ENCODE measurements at places on chromosomes 11 and 22.

DNA sequence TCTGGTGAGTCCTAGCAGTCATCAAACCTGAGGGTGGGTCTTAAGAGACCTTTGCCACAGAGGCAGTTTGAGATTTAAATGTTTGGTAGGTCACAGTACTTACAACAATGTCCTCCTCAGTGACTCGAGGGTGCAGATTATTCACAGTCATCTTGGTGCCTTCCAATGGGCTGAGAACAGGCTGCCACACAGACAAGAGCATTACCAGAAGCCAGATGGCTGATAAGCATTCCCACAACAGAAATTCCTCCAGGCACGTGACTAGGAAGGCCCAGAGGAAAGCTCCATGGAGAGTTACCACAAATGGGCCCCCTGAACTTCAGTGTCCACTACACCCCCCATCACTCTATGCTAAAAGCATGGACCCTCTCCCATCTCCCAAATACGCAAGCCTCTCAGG, 19.2 kb downstream of the POLDIP3 start:
- no peaks in the 10 kb centered on the region for H3K27me3 ChIP-seq
- H3K4me3 ChIP-seq: no peak overlapping the region
- H3K27ac ChIP-seq: no peak overlapping the region
- no peaks in the 10 kb centered on the region for H3K4me1 ChIP-seq

- DNase-seq: no peak
- H3K36me3 ChIP-seq: no peaks in the 10 kb centered on the region
- no peak overlapping the region for H3K27ac ChIP-seq
Measured at GRCh38 chr11:64100360-64100759, 64.6 kb downstream of the FLRT1 start.

DNA sequence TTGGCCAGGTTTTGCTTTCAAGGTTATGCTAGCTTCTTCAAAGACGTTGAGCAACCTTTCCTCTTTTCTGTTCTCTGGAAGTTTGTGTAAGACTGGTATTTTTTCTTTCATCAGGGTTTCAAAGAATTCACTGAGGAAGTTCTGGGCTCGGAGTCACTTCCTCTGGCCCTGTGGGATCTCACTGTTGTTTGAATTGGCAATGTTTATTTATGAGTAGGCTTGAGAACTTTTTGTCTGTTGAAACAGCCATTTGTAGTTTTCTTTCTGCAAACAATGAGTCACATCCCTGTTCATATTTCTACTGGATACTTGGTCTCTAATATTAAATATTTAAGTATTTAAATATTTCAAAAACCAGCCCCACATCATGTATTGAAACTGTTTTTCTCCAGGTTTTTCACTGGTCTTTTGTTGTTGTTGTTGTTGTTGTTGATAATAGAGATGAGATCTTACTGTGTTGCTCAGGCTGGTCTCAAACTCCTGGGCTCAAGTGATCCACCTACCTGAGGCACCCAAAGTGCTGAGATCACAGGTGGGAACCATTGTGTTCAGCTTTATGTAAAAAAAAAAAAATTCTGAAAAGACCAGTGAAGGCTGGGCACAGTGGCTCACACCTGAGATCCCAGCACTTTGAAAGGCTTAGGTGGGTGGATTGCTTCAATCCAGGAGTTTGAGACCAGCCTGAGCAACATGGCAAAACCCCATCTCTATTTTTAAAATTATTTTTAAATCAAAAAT, 26.9 kb downstream of the SUSD2 start:
- H3K4me3 ChIP-seq: peak overlapping the region; percentile 26
- no peaks in the 10 kb centered on the region for H3K27me3 ChIP-seq
- peaks cover 71% of the 10 kb centered on the region for H3K4me1 ChIP-seq

DNA sequence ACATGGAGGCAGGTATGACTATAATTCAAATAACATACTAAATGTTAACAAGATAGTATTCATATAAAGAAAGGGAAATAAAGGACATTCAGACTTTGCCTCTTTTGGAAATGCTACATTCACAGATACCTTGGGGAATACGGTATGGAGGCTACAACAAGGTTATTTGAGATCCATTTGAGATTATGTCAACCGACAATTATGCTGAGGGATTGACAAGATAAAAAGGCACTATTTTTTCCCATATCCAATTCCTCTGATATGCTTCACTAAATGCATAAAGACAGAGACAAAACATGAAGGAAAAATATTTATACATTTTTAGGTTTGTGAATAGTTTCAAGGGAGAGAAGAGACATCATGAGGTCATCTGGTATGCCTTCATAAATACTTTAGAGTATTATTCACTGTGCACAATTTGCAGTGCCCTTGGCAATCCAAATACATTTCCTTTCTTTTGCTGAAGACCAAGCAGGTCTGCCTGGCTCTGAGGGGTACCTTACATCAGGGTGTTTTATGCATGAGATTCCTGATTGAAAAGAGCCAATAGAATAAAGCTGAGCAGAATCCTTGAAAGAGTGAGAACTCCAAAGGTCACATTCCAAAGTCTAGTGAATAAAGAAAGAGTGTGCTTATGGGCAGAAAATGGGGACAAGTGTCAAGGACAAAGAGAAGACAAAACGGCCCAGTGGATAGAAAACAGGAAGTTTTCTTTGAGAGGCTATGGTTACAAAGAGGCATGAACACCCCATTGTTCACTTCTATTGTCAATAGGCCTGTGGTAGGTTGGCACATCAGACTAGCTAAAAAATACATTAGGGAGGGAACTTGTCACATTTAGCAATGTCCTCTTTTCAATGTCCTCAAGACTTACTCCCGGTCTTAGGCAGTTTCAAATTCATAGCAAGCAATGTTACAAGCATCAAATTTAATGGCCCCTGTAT, 455.8 kb downstream of the LRRC4C start:
- no peaks in the 10 kb centered on the region for H3K4me1 ChIP-seq
- no peak overlapping the region for H3K4me3 ChIP-seq
- no peak for DNase-seq
- no peak overlapping the region for H3K27ac ChIP-seq

GRCh38 chr11:926341-926916, 759 bp downstream of the AP2A2 start:
- no peaks in the 10 kb centered on the region for H3K27me3 ChIP-seq
- no peaks in the 10 kb centered on the region for H3K4me1 ChIP-seq
- peaks cover 17% of the 10 kb centered on the region for H3K36me3 ChIP-seq

GRCh38 chr11:16956538-16957153, 57.6 kb downstream of the PLEKHA7 start:
- peak; percentile 21 for DNase-seq
- 0 out of 2 replicates have a peak overlapping the region, but pooled peaks have one; percentile 16 for H3K27ac ChIP-seq
- H3K27me3 ChIP-seq: no peaks in the 10 kb centered on the region
- peaks cover 15% of the 10 kb centered on the region for H3K4me1 ChIP-seq
- no peaks in the 10 kb centered on the region for H3K36me3 ChIP-seq

- no peak for DNase-seq
- H3K27ac ChIP-seq: no peak overlapping the region
- H3K27me3 ChIP-seq: no peaks in the 10 kb centered on the region
- H3K36me3 ChIP-seq: no peaks in the 10 kb centered on the region
- no peaks in the 10 kb centered on the region for H3K4me1 ChIP-seq
Measured at GRCh38 chr11:24944891-24945290, 448.0 kb downstream of the LUZP2 start.

- H3K4me1 ChIP-seq: no peaks in the 10 kb centered on the region
- H3K4me3 ChIP-seq: no peak overlapping the region
- no peak overlapping the region for H3K27ac ChIP-seq
- peak; percentile 42 for DNase-seq
Measured at GRCh38 chr22:49767355-49768062, 60.2 kb downstream of the BRD1 start.

- H3K36me3 ChIP-seq: peaks cover 12% of the 10 kb centered on the region
- H3K4me3 ChIP-seq: peak overlapping the region; percentile 92
- DNase-seq: no peak
- no peak overlapping the region for H3K27ac ChIP-seq
- H3K4me1 ChIP-seq: peaks cover 12% of the 10 kb centered on the region
Measured at GRCh38 chr11:129896062-129896461, 684 bp upstream of the NFRKB start.

DNA sequence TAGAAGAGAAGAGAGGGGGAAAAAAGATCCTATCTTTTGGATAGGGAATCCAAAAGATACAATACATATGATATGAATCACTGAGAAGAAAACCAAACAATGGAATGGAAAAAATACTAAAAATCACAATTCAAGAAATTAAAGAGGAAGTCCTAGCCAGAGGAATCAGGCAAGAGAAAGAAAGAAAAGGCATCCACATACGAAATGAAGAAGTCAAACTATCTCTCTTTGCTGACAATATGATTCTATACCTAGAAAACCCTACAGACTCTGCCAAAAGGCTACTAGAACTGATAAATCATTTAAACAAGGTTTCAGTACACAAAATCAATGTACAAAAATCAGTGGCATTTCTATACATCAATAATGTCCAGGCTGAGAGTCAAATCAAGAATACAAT, 91.4 kb downstream of the EFCAB6 start:
- H3K4me3 ChIP-seq: no peak overlapping the region
- peaks cover 30% of the 10 kb centered on the region for H3K27me3 ChIP-seq
- H3K27ac ChIP-seq: no peak overlapping the region
- H3K36me3 ChIP-seq: no peaks in the 10 kb centered on the region
- no peaks in the 10 kb centered on the region for H3K4me1 ChIP-seq

DNA sequence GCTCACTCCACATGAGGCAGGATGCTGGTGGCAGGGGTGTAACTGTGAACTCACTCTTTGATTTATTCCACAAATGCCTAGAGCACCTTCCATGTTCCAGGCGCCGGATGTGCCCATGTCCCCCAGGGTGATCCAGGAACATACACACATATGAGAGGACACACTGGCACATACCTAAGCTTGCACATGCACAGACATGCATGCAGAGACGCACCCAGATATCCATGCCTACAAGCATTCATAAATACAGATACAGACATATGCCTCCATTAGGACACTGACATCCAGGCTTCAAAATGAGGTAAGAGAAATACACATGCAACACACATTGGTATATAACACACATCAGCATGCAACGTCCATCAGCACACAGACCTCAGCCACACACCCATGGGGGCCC, 4.5 kb downstream of the OSM start:
- no peak overlapping the region for H3K4me3 ChIP-seq
- no peak for DNase-seq
- no peak overlapping the region for H3K27ac ChIP-seq
- H3K27me3 ChIP-seq: no peaks in the 10 kb centered on the region
- H3K4me1 ChIP-seq: peaks cover 33% of the 10 kb centered on the region

- H3K4me3 ChIP-seq: peak overlapping the region; percentile 67
- no peak overlapping the region for H3K27ac ChIP-seq
- H3K36me3 ChIP-seq: no peaks in the 10 kb centered on the region
- no peaks in the 10 kb centered on the region for H3K27me3 ChIP-seq
- DNase-seq: no peak
Measured at GRCh38 chr22:39151329-39151975, 1.0 kb downstream of the CBX7 start.

GRCh38 chr22:49517211-49517610, 310.5 kb downstream of the BRD1 start:
- H3K27me3 ChIP-seq: no peaks in the 10 kb centered on the region
- no peaks in the 10 kb centered on the region for H3K4me1 ChIP-seq
- no peak overlapping the region for H3K4me3 ChIP-seq
- H3K36me3 ChIP-seq: no peaks in the 10 kb centered on the region
- H3K27ac ChIP-seq: no peak overlapping the region

GRCh38 chr22:38033522-38034277, 23.5 kb upstream of the PICK1 start:
- peaks cover 23% of the 10 kb centered on the region for H3K4me1 ChIP-seq
- peak overlapping the region; percentile 90 for H3K27ac ChIP-seq
- no peaks in the 10 kb centered on the region for H3K36me3 ChIP-seq
- H3K4me3 ChIP-seq: peak overlapping the region; percentile 47

DNA sequence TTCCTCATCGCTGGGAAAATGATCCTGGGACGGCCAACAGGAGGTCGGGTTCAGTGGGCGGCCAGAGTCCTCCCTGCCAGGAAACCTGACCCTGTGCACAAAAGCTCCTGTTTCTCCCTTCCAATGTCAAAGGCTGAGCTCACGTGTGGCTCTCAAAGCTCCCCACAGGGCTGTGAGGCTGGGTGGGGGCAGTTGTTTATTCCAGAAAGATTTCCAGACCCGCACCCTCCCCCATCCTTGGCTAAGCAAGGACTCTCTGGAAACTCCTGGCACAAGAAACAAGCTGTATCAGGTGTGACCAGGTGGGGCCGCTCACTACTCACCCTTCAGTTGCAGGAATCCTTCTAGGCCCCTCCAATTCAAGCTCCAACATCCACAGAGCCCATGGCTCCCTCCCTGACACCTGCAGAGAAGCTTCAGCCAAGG, 131.9 kb downstream of the SHANK2 start:
- H3K27me3 ChIP-seq: no peaks in the 10 kb centered on the region
- H3K36me3 ChIP-seq: no peaks in the 10 kb centered on the region
- no peak overlapping the region for H3K27ac ChIP-seq
- H3K4me3 ChIP-seq: no peak overlapping the region
- no peaks in the 10 kb centered on the region for H3K4me1 ChIP-seq

- peaks cover 7% of the 10 kb centered on the region for H3K4me1 ChIP-seq
- H3K27ac ChIP-seq: no peak overlapping the region
Measured at GRCh38 chr11:95363708-95364107, 132.7 kb upstream of the SESN3 start.

DNA sequence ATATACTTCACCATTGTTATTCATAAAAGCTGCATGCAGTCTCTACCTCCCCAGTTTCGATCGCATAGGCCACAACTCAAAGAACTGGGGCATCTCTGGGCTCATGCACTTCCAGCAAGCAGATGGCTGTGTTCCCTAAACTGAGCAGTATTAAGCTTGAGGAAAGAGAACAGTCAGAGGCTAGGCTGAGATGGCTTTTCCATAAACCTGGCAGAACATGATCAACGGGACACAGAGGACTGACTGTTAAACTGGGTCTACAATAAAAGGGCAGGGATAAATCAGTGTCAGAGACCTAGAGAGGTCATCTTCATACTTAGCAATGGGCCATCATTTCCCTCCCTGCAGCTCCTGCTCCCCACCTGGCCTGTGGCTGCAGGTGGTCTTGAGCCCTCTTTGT, 171.0 kb upstream of the NECTIN1 start:
- H3K36me3 ChIP-seq: no peaks in the 10 kb centered on the region
- no peaks in the 10 kb centered on the region for H3K4me1 ChIP-seq
- no peak overlapping the region for H3K27ac ChIP-seq
- no peak for DNase-seq

DNA sequence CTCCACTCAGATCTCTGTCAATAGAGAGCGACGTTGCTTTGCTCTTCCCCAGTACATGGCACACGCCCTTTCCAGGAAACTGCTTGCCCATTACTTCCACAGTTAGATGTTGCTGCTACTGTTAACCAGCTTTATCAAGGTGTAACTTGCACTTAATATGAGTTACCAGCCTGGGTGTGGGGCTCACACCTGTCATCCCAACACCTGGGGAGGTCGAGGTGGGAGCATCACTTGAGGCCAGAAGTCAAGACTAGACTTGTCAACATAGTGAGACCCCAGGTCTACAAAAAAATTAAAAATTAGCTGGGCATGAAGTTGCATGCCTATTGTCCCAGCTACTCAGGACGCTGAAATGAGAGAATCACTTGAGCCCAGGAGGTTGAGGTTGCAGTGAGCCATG, 177.1 kb upstream of the B3GAT1 start:
- no peak overlapping the region for H3K4me3 ChIP-seq
- H3K27me3 ChIP-seq: peaks cover 26% of the 10 kb centered on the region
- H3K4me1 ChIP-seq: no peaks in the 10 kb centered on the region
- no peak overlapping the region for H3K27ac ChIP-seq
- no peaks in the 10 kb centered on the region for H3K36me3 ChIP-seq

GRCh38 chr11:110715541-110715940, 3.3 kb upstream of the ARHGAP20 start:
- no peak overlapping the region for H3K27ac ChIP-seq
- no peaks in the 10 kb centered on the region for H3K4me1 ChIP-seq
- no peak overlapping the region for H3K4me3 ChIP-seq

Measured in HCT116 (cell line).